IMR-90 (cell line): ENCODE measurements at places on chromosomes 3 and 15. TPM values are rescaled to one million over a fixed set of nuclear protein-coding genes. Genes with fewer than 3 reads are reported as not detected.

DNA sequence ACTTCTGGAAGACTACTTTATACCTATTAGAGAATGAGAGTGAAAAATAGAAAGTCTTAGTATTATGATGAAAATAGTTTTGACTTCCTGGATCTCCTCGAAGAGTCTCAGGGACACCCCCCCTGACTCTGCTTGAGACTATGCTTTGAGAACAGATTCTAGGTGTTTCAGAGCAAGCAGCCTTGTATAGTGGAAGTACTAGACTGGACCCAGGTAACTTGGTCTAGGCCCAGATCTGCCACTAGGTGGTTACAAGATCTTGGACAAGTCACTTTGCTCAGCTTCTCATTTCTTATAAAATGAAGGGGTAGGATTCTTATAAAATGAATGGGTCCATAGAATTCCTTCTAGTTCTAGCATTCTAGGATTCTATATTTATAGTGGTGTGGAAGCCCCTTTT, 9.1 kb downstream of the ABHD5 start:
- H3K27ac ChIP-seq: no peak overlapping the region
- H3K4me3 ChIP-seq: no peak overlapping the region
- H3K4me1 ChIP-seq: peaks cover 3% of the 10 kb centered on the region
- no peaks in the 10 kb centered on the region for H3K27me3 ChIP-seq

DNA sequence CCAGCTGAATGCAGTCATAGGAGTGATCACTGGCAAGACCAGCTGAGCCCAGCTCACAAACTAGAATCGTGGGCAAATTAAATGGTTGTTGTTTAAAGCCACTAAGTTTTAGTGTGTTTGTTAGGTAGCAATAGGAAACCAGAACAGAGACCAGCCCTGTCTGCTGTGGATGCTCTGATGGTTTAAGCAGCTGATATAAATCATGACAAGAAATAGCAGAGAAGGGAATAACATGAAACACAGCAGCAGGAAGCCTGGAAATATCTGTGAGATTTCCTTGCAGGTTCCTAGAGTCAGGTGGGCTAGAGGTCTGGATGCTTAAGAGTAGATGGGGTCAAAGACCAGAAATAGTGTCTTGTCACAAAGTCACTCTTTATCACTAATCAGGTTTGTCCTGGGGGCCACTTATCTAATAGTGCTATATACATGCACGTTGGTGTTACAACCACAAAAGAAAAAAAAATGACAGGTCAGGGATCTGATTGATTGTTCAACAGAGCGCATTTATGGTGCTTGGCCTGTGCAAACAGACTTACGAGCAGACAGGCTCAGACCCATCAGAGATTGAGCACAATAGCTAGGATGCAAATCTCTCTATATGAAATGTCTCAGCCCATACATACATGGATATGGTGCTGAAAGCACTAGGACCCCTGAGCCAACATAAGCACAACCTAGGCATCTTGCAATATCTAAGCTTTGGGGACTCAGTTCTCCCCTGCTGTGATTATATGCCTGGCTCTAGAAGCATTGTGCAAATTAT, 967.7 kb downstream of the AGBL1 start:
- no peak overlapping the region for H3K27ac ChIP-seq
- no peak for DNase-seq
- no peak overlapping the region for H3K4me3 ChIP-seq
- no peaks in the 10 kb centered on the region for H3K4me1 ChIP-seq

- peak; percentile 80 for DNase-seq
- no peaks in the 10 kb centered on the region for H3K27me3 ChIP-seq
- H3K4me3 ChIP-seq: no peak overlapping the region
- peak overlapping the region; percentile 53 for H3K27ac ChIP-seq
- peaks cover 16% of the 10 kb centered on the region for H3K4me1 ChIP-seq
These were observed 15.6 kb downstream of the TMEM158 start for GRCh38 chr3:45210308-45211041.

The USP8 gene
- total RNA-seq: 52.2 and 61.7 TPM in 2 replicates

GRCh38 chr15:67134871-67135492, 69.6 kb downstream of the SMAD3 start:
- H3K27me3 ChIP-seq: no peaks in the 10 kb centered on the region
- peaks cover 32% of the 10 kb centered on the region for H3K36me3 ChIP-seq
- H3K4me1 ChIP-seq: peaks cover 73% of the 10 kb centered on the region
- DNase-seq: no peak
- no peak overlapping the region for H3K4me3 ChIP-seq

- H3K36me3 ChIP-seq: no peaks in the 10 kb centered on the region
- no peaks in the 10 kb centered on the region for H3K27me3 ChIP-seq
These were observed 5.8 kb upstream of the TM4SF4 start for GRCh38 chr3:149468504-149469212.

The LRRC2 gene
- total RNA-seq: 4.1 and 4.7 TPM in 2 replicates

GRCh38 chr3:5190147-5190791, 2.8 kb downstream of the EDEM1 start:
- no peak overlapping the region for H3K4me3 ChIP-seq
- peaks cover 3% of the 10 kb centered on the region; the same call in 1 of the 2 replicates for H3K36me3 ChIP-seq
- H3K27ac ChIP-seq: no peak overlapping the region
- peaks cover 4% of the 10 kb centered on the region for H3K4me1 ChIP-seq
- DNase-seq: no peak
- no peaks in the 10 kb centered on the region for H3K27me3 ChIP-seq

GRCh38 chr15:91891788-91892345, 38.4 kb downstream of the SLCO3A1 start:
- no peaks in the 10 kb centered on the region for H3K36me3 ChIP-seq
- no peak overlapping the region for H3K4me3 ChIP-seq
- no peaks in the 10 kb centered on the region for H3K4me1 ChIP-seq
- no peaks in the 10 kb centered on the region for H3K27me3 ChIP-seq
- no peak overlapping the region for H3K27ac ChIP-seq
- no peak for DNase-seq

- H3K4me1 ChIP-seq: no peaks in the 10 kb centered on the region; the same call in 1 of the 2 replicates
- H3K36me3 ChIP-seq: no peaks in the 10 kb centered on the region
- H3K27me3 ChIP-seq: no peaks in the 10 kb centered on the region
These were observed 30.7 kb downstream of the XXYLT1 start for GRCh38 chr3:195240171-195240701.

The TNK2 gene
- total RNA-seq: 2.2 TPM in 2 replicates

DNA sequence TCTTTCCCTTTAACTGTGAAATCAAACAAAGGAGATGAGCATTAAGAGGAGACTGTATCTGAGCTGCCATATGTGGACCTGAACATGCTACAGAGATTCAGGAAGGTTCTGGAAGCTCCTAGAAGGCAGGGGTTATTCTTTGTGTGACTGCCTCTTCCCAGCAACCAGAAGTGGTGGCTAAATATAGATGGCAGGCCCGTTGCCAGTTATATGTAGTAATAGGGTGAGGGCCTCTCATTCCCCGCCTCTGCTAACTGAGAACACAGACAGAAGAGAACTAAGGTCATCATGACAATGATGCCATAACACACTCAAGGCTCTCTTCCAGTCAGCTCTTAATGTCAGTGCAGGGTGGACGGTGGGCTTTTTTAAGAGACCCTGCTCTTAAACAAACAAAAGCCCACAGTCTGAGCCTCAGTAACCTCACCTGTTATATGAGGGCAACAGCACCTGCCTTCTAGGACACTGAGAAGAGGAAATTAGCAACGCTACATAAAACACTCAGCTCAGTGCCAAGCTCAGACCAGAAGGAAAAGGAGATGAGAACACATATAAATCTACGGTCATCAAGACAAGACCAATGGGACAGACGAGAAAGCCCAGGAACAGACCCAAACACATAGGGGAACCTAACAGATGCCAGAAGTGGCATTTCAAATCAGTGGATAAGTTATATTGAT, 22.3 kb downstream of the CFAP92 start:
- DNase-seq: peak; percentile 61
- peaks cover 2% of the 10 kb centered on the region; the same call in 1 of the 2 replicates for H3K4me1 ChIP-seq
- no peak overlapping the region for H3K4me3 ChIP-seq
- H3K27ac ChIP-seq: no peak overlapping the region
- peaks cover 17% of the 10 kb centered on the region for H3K27me3 ChIP-seq

DNA sequence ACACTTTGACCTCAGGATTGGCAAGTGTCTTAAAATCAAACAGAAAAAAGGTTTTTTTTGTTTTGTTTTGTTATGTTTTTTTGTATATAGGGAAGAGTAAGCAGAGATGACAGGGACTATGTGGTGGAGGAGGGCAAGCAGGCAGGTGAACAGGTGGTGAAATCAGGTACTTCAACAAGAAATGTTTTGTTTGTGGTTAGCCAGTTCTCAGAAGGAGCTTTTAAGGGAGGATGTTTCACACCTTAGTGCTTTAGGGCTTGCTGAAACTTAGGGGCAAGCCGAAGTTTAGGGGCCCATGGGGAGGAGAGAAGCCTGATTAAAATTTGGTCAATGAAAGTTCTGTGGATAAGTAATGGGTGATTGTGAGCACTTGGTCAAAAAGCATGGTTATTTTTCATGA, 370.7 kb upstream of the SLCO3A1 start:
- no peak overlapping the region for H3K4me3 ChIP-seq
- no peaks in the 10 kb centered on the region for H3K36me3 ChIP-seq
- no peak overlapping the region for H3K27ac ChIP-seq
- DNase-seq: no peak
- no peaks in the 10 kb centered on the region for H3K27me3 ChIP-seq

DNA sequence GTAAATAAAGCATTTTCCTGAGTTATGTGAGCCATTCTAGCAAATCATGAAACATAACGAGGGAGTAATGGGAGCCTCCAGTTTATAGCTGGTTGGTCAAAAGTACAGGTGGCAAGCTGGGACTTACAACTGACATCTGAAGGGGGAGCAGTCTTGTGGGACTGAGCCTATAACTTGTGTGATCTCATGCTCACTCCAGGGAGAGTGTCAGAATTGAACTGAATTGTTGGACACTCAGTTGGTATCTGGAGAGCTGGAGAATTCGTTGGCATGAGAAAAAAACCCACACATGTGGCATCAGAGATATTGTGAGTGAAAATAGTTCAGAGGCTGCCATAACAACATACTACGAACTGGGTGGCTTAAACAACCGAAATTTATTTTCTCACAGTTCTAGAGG, 22.8 kb upstream of the DENND6A start:
- no peaks in the 10 kb centered on the region for H3K4me1 ChIP-seq
- no peak overlapping the region for H3K27ac ChIP-seq
- no peak for DNase-seq
- H3K4me3 ChIP-seq: no peak overlapping the region
- H3K36me3 ChIP-seq: no peaks in the 10 kb centered on the region
- no peaks in the 10 kb centered on the region for H3K27me3 ChIP-seq

DNA sequence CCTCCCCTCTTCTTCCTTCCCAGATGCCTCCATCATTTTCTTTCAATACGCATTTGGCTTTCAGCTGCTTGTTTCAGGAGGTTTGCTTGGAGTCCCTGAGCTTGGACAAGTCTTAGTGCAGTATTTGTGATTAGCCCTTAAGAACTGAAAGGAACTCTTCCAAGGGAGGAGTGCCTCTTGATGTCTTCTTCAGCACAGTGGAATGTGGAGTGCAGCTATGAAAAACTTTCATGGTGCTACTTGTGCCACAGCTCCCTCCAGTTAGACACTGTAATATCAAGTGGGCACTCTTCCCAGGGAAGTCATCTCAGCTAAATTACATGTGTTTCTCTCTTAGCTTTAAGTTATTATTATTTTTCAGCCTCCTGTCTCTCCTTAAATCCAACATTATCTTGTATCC, 173.1 kb downstream of the NECTIN3 start:
- H3K27me3 ChIP-seq: no peaks in the 10 kb centered on the region
- no peak overlapping the region; the same call in 1 of the 2 replicates for H3K4me3 ChIP-seq
- H3K27ac ChIP-seq: no peak overlapping the region
- peaks cover 2% of the 10 kb centered on the region; the same call in 1 of the 2 replicates for H3K4me1 ChIP-seq
- peak; percentile 24 for DNase-seq

GRCh38 chr3:178439504-178439903, 96.7 kb upstream of the KCNMB2 start:
- H3K4me1 ChIP-seq: no peaks in the 10 kb centered on the region
- DNase-seq: peak; percentile 74
- no peak overlapping the region for H3K4me3 ChIP-seq
- H3K27ac ChIP-seq: no peak overlapping the region

GRCh38 chr15:33125894-33126537, 68.5 kb downstream of the FMN1 start:
- no peak for DNase-seq
- H3K27me3 ChIP-seq: no peaks in the 10 kb centered on the region
- H3K4me1 ChIP-seq: peaks cover 3% of the 10 kb centered on the region
- H3K36me3 ChIP-seq: no peaks in the 10 kb centered on the region
- H3K27ac ChIP-seq: peak overlapping the region; percentile 35
- no peak overlapping the region for H3K4me3 ChIP-seq

The CFAP20DC gene
- 1.6 and 2.8 TPM in 2 replicates for total RNA-seq

The IL20RB gene
- total RNA-seq: 0.56 and 0.72 TPM in 2 replicates

The APOD gene
- not detected in 2 replicates for total RNA-seq

GRCh38 chr15:73745073-73745472, 8.1 kb downstream of the INSYN1 start:
- peaks cover 3% of the 10 kb centered on the region; the same call in 1 of the 2 replicates for H3K4me1 ChIP-seq
- no peak overlapping the region for H3K4me3 ChIP-seq
- H3K27me3 ChIP-seq: peaks cover 55% of the 10 kb centered on the region
- no peak overlapping the region for H3K27ac ChIP-seq
- DNase-seq: no peak

The PIK3CA gene
- total RNA-seq: 22.4 and 28.6 TPM in 2 replicates

DNA sequence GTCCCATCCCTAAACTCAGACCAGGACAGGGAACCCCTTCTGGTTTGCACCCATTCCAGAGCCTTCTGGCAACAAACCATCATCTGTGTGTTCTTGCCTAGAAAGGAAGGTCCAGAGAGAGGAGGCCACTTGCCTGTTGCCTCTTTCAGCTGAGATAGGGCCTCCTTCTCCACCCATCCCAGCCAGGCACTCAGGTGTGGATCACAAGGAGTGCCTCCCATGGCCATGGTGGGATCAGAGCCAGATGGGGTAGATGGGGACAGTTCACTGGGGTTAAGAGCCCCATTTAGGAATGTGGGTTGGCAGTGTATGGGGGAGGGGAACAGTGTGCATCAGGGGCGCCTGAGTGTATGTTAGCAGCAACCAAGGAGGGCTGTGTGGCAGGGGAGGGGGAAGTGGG, 8.9 kb upstream of the CTDSPL start:
- DNase-seq: no peak
- H3K4me1 ChIP-seq: peaks cover 5% of the 10 kb centered on the region; the same call in 1 of the 2 replicates
- H3K27ac ChIP-seq: no peak overlapping the region
- H3K36me3 ChIP-seq: peaks cover 7% of the 10 kb centered on the region; the same call in 1 of the 2 replicates
- H3K4me3 ChIP-seq: no peak overlapping the region
